ENCODE measurements at places on chromosomes 5 and 9.

GRCh38 chr5:88539026-88539425 lies 270.4 kb upstream of the TMEM161B start:
- DNase-seq = no peak

- no peak for DNase-seq
Observed at GRCh38 chr9:110464321-110464720, 115.2 kb downstream of the SVEP1 start.

GRCh38 chr5:143820451-143820850 lies 8.5 kb downstream of the HMHB1 start:
- no peak for DNase-seq

- DNase-seq = no peak
Observed at GRCh38 chr5:53991942-53992341, 318.4 kb downstream of the ARL15 start.

DNA sequence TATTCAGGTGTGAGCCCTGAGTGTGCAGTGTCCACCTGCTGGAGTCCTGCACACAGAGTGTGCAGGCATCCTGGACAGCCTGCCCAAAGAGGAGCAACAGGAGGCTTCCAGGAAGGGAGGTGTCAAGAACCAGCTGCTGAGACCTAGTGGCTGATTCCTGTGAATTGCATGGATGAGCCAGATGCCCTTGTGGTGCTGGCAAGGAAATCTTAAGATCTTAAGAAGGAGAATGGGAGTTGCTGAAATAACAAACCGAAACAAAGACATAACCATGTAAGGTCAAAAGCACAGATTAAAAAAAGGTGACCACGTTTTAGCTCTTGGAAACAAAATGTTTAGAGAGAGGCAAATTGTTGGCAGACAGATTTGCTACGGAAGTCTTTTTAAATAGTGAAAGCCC lies 29.3 kb upstream of the RPS23 start:
- no peak for DNase-seq

GRCh38 chr9:113960768-113961167 lies 84.7 kb downstream of the ZNF618 start:
- no peak for DNase-seq

GRCh38 chr5:14513266-14513665 lies 68.3 kb upstream of the OTULINL start:
- DNase-seq = no peak

DNA sequence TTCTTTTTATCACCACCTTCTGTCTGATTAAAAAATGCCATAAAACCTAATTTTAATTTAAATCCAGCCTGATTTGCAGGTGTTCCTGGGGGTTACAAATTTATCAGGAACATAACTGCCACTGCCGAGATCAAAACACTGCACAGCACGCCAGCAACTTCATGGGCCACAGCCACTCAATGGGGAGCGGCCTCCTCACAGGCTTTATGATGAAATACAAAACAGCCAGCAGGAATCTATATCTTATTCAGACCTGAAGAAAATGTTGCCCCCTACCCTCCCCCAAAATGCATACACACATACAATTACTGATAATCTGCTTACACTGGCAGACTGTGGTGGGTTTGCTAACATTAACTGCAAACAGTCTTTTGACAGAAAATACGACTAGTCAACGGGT lies 151.7 kb upstream of the POU5F2 start:
- no peak for DNase-seq

- DNase-seq = no peak
Observed at GRCh38 chr9:87910821-87911220, 6.9 kb upstream of the SPATA31C1 start.

DNA sequence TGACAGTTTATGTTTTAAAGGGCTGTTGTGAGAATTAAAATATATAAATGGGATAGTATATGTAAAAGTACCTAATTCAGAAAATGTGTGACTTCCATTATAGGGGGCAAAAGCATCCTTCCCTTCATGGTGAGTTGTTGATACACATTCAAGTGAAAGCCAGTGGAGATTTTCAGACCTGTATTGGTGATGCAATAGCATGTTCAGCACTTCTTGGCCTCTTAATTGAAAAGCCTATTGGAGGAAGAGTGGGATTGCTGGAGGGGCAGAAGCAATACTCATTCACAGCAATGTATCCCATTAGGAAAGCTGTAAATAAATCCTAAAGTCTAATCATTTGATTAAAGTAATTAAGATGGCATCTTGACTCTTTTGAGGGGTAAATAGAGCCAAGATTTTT lies 17.4 kb downstream of the TRIM32 start:
- DNase-seq = no peak

- no peak for DNase-seq
Observed at GRCh38 chr5:120465436-120465961, 1.4 kb downstream of the PRR16 start.

GRCh38 chr9:130306823-130307666 lies 41.5 kb downstream of the HMCN2 start:
- no peak for DNase-seq

- no peak for DNase-seq
Observed at GRCh38 chr5:116135344-116135743, 50.5 kb downstream of the COMMD10 start.

- DNase-seq = no peak
Observed at GRCh38 chr5:117058740-117059139, 484.1 kb upstream of the SEMA6A start.

DNA sequence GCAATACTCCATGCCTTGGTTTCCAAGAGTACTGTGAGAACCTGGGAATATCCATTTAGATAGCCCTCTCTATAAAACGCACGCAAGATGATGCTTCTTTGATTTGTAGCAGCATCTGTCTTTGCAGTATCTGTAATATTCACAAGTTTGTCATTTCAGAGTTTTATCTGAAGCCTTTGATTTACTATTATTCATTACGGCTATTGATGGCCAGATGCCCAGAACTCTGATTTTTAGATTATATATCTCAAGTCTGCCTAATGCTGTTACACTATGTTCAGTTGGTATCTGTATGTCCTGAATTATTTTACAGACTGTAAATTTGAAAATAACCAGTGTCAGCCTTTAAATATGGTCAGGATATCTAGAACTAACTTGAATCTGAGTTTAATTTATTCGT lies 233.3 kb downstream of the FAM170A start:
- DNase-seq = no peak
